T follicular helper cell (primary cell): ENCODE measurements at places on chromosomes 4 and X.

DNA sequence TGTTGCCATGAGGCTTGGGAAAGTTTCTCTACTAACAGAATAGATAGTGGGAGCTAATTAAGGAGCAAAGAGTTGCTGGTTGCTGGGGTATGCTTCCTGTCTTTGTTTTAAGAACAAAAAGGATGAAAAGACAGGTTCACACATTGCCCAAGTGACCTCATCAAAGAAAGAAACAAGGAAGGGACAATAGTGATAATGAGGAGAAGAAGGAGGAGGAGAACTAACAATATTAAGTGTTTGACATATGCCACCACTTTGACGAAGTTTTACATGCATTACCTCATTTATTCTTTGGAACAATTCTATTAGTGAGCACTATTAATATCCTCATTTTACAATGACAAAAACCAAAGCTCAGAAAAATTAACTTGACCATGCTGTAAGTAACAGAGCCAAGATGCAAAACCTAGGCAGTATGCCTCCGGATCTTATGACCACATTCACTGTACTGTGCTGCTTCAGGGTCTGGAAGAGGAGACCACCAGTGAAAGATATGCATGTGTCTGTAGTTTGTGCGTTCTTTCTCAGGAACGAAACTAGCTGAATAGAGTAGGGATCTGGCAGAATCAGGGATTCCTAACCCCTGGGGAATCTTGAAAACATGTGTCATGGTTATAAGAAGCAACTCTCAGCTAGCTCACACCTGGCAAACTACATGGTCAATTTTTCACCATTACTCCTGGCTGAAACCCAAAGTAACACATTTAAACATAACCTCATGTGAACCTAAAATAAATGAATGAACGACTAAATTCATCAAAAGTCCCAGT, 83.8 kb downstream of the MOSPD2 start:
- DNase-seq: no peak

- no peak for DNase-seq
Observed at GRCh38 chrX:3820167-3820566, 106.7 kb upstream of the PRKX start.

DNA sequence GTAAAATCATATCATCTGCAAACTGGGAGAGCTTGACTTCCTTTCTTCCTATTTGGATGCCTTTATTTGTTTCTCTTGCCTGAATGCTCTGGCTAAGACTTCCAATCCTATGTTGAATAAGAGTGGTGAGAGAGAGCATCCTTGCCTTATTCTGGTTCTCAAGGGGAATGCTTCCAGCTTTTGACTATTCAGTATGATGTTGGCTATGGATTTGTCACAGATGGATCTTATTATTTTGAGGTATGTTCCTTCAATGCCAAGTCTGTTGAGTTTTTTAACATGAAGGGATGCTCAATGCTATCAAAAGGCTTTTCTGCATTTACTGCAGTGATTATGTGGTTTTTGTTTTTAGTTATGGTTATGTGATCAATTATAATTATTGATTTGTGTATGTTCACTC, 2144.6 kb upstream of the TENM3 start:
- no peak for DNase-seq

GRCh38 chr4:138897811-138898226, 117.8 kb upstream of the NOCT start:
- no peak for DNase-seq

DNA sequence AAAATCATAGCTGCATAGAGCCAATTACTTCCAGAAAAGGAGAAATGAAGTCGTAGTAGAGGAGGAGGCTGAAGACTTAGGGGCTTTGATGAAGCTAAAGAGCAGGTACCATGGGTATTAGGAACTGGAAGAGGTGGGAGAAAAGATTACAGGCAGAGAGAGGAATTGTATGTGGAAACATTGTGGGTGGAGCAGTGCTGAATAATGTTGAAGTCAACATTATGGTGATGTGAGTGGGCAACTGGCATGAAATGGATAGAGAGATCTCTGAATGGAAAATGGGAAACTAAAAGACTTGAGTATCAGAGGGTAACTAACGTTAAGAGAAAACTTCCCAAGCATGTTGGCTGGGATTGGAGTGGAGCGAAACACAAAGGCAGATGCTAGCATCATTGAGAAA, 92.5 kb downstream of the AREG start:
- no peak for DNase-seq

DNA sequence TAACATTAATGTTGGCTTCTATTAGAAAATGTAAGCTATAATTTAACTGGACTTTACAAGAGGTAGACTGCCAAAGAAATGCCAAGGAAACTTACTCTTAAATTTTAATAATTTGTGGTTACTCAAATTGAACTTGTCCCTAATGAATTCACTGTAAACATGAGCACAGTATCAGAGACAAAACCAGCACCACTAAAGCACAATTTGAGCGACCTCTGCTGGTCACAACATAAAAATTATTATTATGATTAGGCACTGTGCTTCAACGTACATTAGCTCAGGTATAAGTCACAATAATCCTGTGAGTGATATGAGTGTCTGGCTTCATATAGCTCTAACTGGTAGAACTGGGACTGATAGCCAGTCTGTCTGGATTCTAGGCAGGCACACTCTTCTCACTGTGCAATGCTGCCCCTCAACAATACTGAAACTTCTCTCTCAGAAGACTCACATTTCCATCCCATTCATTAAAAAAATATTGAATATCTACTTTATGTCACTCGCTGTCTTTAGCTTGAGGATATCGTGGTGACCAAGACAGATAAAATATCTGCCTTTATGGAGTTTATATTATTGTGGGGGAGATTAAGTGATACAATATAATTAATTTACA, 8.0 kb downstream of the NUDT6 start:
- no peak for DNase-seq

DNA sequence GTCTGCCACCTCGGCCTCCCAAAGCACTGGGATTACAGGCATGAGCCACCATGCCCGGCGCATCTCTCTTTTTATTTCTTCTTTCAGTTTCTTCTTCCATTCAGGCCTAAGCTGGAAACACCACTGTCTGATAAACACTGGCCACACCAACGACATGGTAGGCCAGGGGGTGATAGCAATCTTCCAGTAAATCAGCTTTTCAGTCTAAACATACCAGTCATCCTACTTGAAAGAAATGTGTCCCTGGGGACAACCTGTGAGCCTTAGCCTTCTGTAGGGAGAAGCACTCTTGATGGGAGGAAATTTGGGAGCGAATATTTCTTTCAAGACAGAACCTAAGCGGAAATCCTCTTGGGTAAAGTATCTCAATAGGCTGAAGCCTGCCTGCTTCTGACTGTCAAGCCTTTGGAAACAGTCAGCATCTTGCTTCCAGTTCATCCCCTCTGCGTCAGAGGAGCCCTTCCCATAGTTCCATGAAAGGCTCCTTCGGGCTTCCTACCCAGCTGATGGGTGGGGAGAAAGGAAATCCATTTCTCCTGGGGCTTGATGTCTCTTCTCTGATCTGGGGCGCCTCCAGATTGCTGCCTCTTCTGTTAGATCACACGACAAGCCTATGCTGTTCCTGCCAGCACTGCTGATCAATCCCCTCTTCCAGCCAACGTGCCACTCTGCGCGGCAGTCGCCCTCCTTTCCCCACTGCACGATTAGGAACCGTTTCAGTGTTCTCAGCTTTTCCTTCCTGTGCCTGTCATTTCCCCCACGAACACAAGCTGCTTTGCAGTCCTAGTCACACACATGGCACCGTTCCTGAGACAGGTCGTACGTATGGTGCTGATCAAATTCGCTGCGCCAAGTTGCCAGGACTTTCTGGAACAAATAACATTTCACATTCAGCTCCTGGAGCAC, 49.5 kb upstream of the CBR4 start:
- DNase-seq: no peak

DNA sequence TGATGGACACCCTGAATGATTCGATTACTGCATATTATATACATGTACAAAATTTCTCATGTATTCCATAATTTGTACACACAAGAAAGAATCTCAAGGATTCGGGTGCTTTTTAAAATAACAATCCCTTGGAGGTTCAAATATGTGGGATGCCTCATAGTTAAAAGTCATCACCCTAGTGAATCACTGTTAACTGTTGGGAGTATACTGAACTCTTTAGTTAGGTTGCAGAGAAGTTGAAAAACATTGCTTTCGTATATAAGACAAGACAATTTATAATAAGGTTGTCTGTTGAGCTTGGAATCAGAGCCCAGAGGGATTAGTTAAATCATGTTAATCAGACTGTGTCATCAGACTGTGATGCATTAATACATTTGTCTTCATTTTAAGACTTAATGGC, 15.6 kb downstream of the DCK start:
- DNase-seq: no peak

DNA sequence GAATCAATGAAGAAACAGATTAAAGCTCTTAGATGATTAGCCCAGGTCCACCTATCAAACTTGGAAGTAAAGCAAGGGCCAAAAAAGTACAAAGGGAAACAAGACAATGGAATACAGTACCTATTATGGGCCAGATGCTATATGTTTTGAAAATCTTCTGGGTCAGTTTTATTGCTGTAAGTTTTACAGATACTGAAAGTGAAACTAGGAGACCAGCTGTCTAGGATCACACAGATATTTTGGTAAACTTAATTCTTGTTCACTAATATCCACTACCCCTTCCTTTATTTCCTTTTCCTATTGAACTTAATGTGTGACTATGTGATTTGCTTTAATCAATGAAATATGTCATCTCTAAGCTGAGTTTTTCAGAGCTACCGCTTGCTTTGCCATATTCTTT, 505.4 kb upstream of the PITX2 start:
- no peak for DNase-seq

- DNase-seq: no peak
Observed at GRCh38 chr4:40737879-40738278, 11.9 kb upstream of the NSUN7 start.

GRCh38 chr4:112284662-112285411, 867 bp downstream of the TIFA start:
- no peak for DNase-seq

GRCh38 chrX:132409780-132410556, 78.9 kb downstream of the MBNL3 start:
- no peak for DNase-seq

DNA sequence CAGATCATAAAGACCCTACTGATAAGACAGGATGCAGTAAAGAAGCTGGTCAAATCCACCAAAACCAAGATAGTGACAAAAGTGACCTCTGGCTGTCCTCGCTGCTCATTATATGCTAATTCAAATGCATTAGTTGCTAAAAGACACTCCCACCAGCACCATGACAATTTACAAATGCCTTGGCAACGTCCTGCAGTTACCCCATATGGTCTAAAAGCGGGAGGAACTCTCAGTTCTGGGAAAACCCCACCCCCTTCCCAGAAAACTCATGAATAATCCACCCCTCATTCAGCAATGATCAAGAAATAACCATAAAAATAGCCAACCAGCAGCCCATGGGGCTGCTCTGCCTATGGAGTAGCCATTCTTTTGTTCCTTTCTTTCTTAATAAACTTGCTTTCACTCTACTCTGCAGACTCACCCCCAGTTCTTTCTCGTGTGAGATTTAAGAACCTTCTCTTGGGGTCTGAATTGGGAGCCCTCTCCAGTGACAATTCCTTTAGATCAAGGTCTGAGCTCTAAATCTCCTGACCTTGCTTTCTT, 217.1 kb upstream of the STS start:
- DNase-seq: no peak

DNA sequence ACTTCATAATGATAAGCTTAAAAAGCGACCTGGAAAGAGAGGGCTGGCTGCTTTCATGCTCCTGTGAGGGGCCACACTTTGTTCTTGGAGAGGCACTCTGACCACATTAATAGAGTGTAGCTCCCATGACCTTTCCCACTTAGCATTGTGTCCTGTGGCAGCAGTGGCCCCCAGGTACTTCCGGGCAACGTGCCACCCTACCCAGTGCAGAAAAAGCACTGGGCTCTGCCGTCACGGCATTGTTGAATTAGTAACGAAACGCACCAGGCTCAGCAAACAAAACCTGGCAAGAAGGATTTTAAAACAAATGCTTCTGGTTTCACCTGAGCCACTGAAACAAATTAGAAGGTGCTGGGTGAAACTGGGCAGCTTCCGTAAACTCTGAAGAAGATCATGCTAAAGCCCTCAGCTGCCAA, 5.4 kb upstream of the SORBS2 start:
- no peak for DNase-seq

GRCh38 chrX:71103110-71103983, 3.2 kb downstream of the CXorf65 start:
- peak; percentile 44 for DNase-seq

GRCh38 chr4:168516841-168517240, 20.0 kb downstream of the PALLD start:
- no peak for DNase-seq

- no peak for DNase-seq
Observed at GRCh38 chr4:56981795-56982201, 3.1 kb downstream of the POLR2B start.

GRCh38 chr4:108030332-108030731, 40.6 kb downstream of the HADH start:
- DNase-seq: peak; percentile 58

DNA sequence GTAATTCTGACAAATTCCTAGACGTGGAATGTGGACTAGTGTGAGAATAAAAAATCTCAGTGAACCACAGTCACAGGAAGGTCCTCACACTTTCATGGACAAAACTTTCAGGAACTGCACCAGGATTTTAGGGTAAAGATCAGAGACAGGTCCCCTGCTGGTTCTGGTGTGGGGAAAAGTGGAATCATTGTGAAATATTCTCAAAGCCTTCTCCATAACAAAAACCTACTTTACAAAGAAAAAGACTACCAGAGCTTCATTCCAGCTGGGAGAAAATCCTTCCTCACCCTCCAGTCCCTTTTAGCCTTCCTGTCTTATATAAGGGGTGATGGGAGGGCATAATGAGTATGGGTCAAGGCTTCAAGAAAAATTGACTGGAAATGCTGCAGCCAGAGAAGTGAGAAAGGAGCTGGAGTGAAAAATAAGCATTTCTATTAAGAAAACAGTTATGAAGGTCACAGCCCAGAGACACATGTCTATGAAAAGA, 325.8 kb downstream of the ARAP2 start:
- no peak for DNase-seq

GRCh38 chrX:23403849-23404248, 69.2 kb downstream of the PTCHD1 start:
- DNase-seq: no peak

- DNase-seq: no peak
Observed at GRCh38 chrX:1215123-1215823, 2.8 kb upstream of the CRLF2 start.

GRCh38 chr4:158513256-158513655, 8.4 kb upstream of the RXFP1 start:
- DNase-seq: no peak

DNA sequence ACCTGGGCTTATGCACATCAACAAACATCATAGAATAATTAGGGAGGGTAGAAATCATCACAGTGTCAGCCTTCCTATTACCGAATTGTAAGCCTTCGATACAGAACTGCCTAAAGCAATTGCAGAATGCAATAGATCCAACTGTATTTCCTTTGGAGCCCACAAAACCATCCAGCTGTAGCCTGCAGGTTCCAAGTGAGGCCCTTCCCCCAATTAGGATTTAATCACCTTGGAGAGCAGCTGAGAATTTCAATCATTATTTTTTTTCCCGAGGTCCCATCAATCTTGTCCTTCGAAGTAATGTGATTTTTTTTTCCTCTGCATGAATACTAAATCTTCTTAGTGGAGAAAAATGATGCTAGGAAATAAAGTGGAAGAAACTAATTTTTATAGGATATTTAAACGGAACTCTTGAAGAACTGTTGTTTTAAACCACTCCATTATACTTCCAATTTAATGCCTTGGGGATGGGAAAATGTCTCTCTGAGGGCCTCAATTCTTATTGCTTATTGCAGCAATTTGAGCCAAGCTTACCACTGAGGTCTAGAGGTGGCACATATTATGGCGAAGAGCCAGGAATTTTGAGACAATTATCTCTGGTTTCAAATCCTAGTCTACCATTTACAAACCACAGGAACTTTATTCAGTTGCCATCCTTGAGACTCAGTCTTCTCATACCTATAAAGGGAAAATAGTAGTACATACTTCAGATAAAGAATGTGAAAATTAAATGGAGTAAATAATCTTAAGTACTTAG, 953.4 kb upstream of the IGFBP7 start:
- no peak for DNase-seq
